Endodermal cell (in vitro differentiated cells): ENCODE measurements at places on chromosomes 4 and X. TPM values are rescaled to one million over a fixed set of nuclear protein-coding genes. Genes with fewer than 3 reads are reported as not detected.

DNA sequence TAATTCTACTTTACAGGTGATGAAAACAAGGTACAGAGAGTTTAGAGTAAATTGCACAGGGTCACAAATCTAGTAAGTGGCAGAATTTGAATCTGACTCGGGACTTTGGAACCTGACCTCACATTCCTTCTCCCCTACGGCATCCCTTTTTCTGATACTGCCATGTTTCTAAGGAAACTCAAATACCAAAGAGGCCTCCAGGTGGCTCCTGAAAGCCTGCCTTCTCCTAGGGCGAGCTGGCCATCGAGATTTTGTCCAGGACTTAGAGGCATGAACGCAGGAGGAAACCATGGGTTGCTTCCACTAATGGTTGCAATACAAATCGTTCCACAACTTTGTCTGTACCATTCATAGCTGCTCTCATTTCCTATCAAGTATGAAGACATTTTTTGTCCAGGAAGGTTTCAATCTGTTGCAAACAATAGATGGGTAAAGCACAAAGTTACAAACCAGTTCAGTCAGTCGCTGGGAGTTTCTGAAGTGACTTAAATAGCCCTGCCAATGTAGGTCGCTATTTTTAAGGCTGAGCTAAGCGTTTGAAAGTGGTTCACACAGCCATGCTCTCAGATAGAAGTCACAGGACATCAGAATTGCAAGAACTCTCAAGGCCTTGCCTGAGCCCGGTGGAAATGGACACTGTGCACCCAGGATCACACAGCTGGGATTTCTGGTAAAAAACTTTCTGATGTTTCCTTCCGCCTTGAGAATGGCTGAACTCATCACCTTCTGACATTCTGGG lies 296.6 kb upstream of the PRPS2 start:
- no peaks in the 10 kb centered on the region for H3K4me1 ChIP-seq
- no peak overlapping the region for H3K4me3 ChIP-seq
- no peak overlapping the region for H3K27ac ChIP-seq
- DNase-seq = no peak
- no peaks in the 10 kb centered on the region for H3K27me3 ChIP-seq

GRCh38 chrX:41561045-41561444 lies 113.9 kb downstream of the NYX start:
- no peaks in the 10 kb centered on the region for H3K4me1 ChIP-seq
- peaks cover 8% of the 10 kb centered on the region for H3K36me3 ChIP-seq
- H3K27me3 ChIP-seq = no peaks in the 10 kb centered on the region
- H3K27ac ChIP-seq = no peak overlapping the region
- DNase-seq = no peak
- no peak overlapping the region for H3K4me3 ChIP-seq

GRCh38 chr4:14302021-14302420 lies 674.5 kb upstream of the BOD1L1 start:
- H3K36me3 ChIP-seq = no peaks in the 10 kb centered on the region
- peaks cover 3% of the 10 kb centered on the region for H3K27me3 ChIP-seq
- no peak overlapping the region for H3K27ac ChIP-seq
- no peaks in the 10 kb centered on the region for H3K4me1 ChIP-seq
- no peak for DNase-seq

DNA sequence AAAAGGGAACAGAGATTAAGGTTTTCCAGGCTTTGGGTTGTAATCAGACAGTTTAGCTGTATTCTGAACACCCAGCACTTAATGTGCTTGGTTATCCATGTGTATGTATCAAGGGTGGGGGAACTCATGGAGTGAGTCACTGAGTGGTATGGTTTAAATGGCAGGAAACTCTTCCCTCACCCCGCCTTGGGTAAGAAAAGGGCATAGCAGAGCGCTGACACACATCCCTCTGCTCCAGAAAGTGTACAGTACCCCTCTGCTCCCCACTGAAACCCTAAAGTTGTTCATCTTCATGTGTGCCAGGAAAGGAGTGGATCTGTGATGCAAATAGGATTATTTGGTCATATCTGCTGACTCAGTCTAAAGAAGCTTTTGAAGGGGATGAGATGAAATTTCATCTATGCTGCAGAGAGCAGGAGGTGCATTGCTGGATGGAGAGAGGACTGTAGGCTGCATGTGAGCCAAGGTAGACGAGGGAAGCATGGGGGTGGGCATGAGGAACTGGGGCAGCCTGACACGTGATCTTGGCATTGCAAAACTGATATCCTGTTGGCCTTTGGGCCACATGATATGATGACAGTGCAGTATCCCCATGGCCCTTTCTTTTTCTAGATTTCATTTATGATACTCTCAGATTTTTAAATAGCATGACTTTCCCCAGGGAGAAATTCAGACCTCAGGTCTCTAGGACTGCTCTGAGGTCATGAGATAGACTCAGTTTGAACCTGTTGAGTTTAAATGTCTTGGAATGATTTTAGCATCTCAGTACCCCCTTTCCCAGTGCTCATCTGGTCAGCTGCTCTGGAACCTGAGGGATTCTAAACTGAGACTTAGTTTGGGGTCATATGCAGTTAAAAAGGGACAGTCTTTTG lies 84.8 kb downstream of the TMEM164 start:
- H3K27ac ChIP-seq = no peak overlapping the region
- H3K36me3 ChIP-seq = no peaks in the 10 kb centered on the region
- no peak for DNase-seq

DNA sequence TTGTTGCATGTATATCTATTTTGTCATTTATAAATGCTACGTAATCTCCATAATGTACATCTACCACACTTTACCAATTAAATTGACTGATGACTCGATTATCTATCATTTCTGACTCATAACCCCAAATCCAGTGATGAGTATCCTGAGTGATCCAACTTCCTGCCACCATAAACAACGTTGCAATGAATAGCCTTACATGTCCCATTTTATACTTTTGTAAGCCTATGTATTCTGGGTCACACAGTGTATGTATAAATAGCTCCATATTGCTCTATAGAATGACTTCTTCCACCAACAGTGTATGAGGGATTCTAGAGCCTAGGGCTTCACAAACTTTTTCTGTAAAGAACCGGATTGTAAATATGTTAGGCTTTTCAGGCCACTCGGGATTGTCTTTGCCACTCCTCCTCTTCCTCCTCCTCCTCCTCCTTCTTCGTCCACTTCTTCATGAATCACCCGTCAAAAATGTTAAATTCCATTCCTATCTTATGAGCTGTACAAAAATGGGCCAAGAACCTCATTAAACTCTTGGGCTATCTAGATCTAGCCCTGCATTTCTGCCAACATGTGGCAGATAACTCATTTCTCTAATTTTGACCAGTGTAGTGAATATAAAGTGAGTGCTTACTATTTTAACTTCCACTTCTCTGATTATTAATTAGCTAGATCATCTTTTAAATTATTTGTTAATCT lies 672.2 kb upstream of the AMOT start:
- no peak overlapping the region for H3K27ac ChIP-seq
- DNase-seq = no peak
- H3K36me3 ChIP-seq = no peaks in the 10 kb centered on the region
- H3K4me1 ChIP-seq = no peaks in the 10 kb centered on the region
- H3K4me3 ChIP-seq = no peak overlapping the region
- no peaks in the 10 kb centered on the region for H3K27me3 ChIP-seq

DNA sequence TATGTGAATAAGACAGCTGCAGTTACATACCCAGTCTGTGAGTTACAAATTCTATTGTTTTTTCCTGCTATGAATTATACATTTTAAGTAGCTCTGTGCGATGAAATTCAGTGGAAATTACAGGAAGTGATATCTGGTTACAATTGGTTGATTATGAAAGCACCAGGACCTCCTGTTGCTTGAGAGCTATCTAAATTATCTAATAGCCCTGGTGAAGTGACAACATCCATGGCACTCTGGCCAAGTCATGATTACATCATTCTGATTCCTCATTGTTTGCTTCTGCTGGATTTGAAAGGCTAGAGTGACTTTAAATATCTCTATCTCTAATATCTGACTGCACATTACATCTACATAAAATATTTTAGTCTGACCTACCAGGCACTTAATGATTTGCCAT lies 515.0 kb downstream of the CFAP47 start:
- no peaks in the 10 kb centered on the region for H3K4me1 ChIP-seq
- H3K27me3 ChIP-seq = no peaks in the 10 kb centered on the region
- no peaks in the 10 kb centered on the region for H3K36me3 ChIP-seq
- H3K4me3 ChIP-seq = no peak overlapping the region

GRCh38 chr4:151709587-151709986 lies 51.2 kb downstream of the GATB start:
- H3K4me3 ChIP-seq = no peak overlapping the region
- no peaks in the 10 kb centered on the region for H3K36me3 ChIP-seq
- no peak for DNase-seq
- no peaks in the 10 kb centered on the region for H3K4me1 ChIP-seq

GRCh38 chr4:20299515-20299914 lies 47.8 kb downstream of the SLIT2 start:
- no peak overlapping the region for H3K27ac ChIP-seq
- H3K4me3 ChIP-seq = no peak overlapping the region

GRCh38 chr4:156992943-156993342 lies 21.3 kb upstream of the PDGFC start:
- H3K4me3 ChIP-seq = no peak overlapping the region
- DNase-seq = no peak
- H3K27me3 ChIP-seq = no peaks in the 10 kb centered on the region
- H3K4me1 ChIP-seq = no peaks in the 10 kb centered on the region

DNA sequence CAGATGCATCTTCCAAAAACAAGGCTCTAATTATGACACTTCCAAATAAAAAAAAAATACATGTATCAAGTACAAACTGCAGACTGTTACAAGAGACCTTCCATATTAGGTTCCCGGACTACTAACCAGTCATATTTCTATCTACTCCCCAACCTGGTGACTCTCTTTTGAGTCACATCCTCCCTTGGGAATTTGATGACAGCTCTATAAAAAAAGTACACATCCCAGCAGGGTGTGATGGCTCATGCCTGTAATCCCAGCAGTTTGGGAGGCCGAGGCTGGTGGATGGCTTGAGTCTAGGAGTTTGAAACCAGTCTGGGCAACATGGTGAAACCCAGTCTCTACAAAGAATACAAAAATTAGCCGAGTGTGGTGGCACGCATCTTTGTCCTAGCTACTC lies 14.9 kb downstream of the RPGR start:
- no peaks in the 10 kb centered on the region for H3K4me1 ChIP-seq
- no peak for DNase-seq
- peaks cover 6% of the 10 kb centered on the region for H3K36me3 ChIP-seq
- no peak overlapping the region for H3K4me3 ChIP-seq

GRCh38 chr4:84683064-84683850 lies 100.3 kb downstream of the CDS1 start:
- no peaks in the 10 kb centered on the region for H3K27me3 ChIP-seq
- peaks cover 21% of the 10 kb centered on the region for H3K4me1 ChIP-seq
- H3K27ac ChIP-seq = no peak overlapping the region
- no peak overlapping the region for H3K4me3 ChIP-seq
- no peak for DNase-seq

GRCh38 chrX:74585766-74586165 lies 28.7 kb downstream of the RLIM start:
- no peaks in the 10 kb centered on the region for H3K4me1 ChIP-seq
- no peak for DNase-seq
- H3K27me3 ChIP-seq = no peaks in the 10 kb centered on the region
- peaks cover 30% of the 10 kb centered on the region for H3K36me3 ChIP-seq

- H3K27me3 ChIP-seq = no peaks in the 10 kb centered on the region
- no peak for DNase-seq
- no peak overlapping the region for H3K27ac ChIP-seq
- H3K36me3 ChIP-seq = no peaks in the 10 kb centered on the region
- H3K4me1 ChIP-seq = peaks cover under 1% of the 10 kb centered on the region
Observed at GRCh38 chr4:76203541-76203940, 10.1 kb downstream of the SCARB2 start.

Gene FRMD7
- not detected in 3 replicates for total RNA-seq

Gene PLS3
- total RNA-seq = 179 and 193 TPM in 2 replicates

Gene TGIF2LX
- total RNA-seq = not detected in 3 replicates

Gene LRAT
- 6.2 to 10.0 TPM (median 8.7 TPM) in 3 replicates for total RNA-seq

Gene AWAT1
- not detected in 2 replicates for total RNA-seq

Gene ERCC6L
- total RNA-seq = 4.8 to 18.5 TPM (median 17.9 TPM) in 3 replicates
